ENCODE measurements at places on chromosomes 11 and 22.

DNA sequence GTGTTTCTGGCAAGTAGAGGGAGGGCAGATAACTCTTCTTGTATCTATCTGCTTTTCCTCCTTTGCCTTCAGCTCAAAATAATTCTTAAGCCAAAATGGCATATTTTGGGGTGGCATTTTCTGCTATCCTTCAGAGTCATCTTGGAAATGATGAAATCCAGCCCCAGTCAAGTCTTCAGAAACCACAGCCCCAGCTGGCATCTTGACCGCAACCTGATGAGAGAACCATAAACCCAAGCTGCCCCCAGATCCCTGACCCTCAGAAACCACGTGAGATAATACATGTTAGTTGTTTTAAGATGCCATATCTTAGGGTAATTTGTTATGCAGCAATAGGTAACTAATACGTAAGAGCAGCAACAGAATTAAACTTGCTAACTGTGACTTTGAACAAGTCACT is 15.1 kb upstream of the PAMR1 start:
- DNase-seq, result no peak

- no peak for DNase-seq
Measured at GRCh38 chr11:114886644-114887265, 208.4 kb downstream of the NXPE2 start.

DNA sequence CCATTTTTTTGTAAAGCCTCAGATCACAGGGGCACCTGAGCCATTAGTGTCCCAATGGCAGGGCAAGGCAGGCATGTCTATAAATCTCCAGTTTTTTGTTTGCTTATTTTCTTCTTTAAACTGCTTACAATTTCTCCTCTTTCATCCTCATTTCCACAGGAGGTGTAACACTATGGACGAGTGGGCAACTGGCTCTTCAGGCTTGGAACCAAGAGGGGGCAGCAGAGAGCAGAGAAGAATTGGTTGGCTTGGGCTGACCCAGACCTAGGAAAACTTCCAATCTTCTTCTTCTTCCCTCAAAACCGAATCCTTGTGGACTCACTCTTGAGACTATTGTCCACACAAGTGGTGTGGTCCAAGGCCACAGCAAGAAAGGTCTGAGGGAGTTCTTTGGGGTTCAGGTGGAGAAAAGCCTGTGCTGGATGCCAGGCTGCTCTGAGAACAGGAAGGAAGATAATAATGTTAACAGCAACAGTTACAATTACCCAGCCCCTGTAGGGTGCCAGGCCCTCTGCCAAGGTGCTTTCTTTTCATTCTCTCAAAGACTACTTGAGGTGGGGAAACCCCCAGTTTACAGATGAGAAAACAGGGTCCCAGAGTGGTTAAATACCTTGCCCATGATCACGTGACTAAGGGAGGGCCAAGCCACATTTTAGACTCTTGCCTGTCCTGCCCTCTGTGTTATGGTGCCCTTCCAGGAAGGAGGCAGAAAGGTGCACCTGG is 70.7 kb upstream of the E2F8 start:
- DNase-seq, result peak; percentile 45

GRCh38 chr11:24356501-24356900 is 140.4 kb upstream of the LUZP2 start:
- DNase-seq, result no peak

DNA sequence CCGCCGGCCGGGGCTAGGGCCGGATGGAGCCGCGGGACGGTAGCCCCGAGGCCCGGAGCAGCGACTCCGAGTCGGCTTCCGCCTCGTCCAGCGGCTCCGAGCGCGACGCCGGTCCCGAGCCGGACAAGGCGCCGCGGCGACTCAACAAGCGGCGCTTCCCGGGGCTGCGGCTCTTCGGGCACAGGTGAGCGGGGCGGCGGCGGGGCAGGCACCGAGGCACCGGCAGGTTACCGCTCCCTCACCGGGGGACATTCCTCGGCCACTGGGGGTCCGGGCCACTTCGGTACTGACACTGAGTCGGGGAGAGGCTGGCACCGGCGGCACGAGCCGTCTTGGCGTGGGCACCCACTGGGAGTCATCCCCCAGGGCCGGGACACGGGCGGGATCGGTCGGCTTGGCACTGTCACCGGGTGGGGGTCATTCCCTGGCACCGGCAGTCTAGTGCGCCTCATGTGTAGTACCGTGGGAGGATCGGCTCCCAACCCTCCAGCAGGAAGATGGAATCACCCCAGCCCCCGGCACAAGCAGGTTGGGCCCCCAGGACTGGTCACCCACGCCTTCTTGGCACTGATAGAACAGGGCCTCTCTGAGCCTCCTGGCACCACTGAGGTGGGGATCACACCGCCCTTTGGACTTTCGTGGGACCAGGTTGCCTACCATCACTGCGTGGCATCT is 511 bp downstream of the DGKZ start:
- DNase-seq, result no peak

- DNase-seq, result no peak
Measured at GRCh38 chr22:35634943-35635540, 13.2 kb upstream of the APOL6 start.

DNA sequence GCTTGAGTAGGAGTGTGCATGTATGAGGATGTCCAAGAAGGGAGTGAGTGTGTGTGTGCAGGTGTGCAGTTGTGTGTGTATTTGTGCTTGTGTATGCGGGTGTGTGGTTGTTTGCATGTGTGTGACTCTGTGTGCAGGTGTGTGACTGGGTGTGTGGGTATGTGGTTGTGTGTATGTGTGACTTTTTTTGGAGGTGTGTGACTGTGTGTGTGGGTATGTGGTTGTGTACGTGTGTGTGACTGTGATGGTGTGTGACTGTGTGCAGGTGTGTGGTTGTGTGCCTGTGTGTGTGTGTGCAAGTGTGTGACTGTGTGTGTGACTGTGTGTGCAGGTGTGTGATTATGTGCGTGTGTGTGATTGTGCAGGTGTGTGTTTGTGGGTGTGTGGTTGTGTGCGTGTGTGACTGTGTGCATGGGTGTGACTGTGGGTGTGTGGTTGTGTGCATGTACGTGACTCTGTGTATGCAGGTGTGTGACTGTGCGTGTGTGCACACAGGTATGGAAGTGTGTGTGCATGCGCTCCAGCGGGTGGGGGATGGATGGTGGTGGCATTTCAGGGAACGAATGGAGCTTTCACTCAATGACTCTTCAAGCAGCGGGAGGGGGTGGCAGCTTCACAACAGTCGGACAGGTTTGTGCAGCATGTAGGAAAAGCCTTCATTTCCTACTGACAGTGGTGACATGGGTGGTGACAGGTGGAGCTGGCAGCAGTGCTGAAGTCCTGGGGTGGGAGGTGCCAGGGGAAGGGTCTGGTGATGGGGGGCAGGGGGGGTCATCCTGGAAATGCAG is 47.6 kb downstream of the CACNA1I start:
- DNase-seq, result no peak

- no peak for DNase-seq
Measured at GRCh38 chr22:48700180-48700565, 1127.5 kb downstream of the BRD1 start.

DNA sequence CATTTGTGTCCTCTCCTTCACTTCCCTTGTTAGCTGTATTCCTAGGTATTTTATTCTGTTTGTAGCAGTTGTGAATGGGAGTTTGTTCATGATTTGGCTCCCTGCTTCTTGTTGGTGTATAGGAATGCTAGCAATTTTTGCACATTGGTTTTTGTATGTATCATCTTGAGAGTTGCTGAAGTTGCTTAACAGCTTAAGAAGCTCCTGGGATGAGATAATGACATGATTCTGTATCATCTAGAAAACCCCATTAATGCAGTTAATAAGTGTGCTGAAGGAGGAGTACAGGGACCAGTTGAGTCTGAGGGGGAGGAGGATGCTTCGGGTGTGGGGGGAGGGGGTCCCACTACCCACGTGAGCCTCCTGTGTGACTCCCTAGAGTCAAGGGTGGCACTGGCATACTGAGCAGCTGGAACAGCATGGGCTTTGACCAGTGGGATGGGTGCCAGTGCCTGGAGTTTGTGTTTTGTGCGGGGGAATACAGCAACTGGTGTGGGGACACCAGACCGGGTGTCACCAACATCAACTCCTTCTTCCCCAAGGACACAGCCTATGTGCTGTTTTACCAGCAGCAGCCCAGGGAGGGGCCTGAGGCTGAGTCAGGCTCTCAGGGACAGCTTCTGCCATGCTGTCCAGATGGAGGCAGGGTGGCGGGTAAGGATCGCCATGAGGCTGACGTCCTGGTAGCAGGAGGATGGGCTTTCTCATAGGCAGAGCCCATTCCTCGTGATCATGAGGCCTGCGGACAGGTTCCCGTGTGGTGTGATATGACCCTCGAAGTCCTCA is 24.1 kb downstream of the USP35 start:
- DNase-seq, result no peak

DNA sequence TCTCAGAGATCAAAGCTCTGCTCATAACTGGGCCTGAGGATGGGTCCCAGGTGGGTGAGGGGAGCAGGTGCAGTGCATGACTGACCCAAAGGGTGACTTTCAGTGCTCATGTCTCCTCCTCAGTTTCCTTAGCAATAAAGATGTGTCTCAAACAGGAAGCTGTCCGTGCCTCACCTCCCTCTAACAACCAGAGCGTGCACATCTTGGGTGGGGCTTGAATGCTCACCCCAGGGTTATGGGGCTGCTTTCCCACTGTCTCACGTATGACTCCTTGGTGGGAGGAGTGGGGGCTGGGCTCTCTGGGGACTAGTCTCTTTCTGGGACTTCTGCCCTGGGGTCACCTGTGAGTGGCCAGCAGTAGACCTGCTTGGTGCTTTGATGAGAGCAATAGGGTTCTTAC is 53.9 kb upstream of the PHOX2A start:
- DNase-seq, result no peak

DNA sequence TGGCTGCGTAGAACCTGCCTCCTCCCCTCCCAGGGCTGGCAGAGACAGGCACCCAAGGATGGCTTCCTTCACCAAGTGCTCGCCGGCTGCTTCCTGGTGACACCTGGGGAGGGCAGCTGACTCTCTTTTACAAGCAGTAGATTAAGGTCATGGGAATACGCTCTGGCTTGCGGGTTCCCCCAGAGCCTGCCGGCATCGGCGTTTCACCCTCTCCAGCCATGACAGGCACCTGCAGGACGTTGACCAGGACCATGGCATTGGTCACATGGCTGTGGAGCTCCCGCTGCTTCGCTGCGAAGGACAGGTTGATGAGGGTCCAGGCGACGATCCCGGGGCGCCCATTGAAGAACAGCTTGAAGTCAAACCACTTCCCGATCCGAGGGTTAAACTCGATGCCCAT is 9.5 kb downstream of the DHCR7 start:
- DNase-seq, result no peak

GRCh38 chr22:39266398-39267030 is 21.7 kb upstream of the PDGFB start:
- DNase-seq, result no peak

GRCh38 chr11:79062814-79063762 is 377.7 kb downstream of the TENM4 start:
- DNase-seq, result peak; percentile 13

GRCh38 chr11:73244589-73245240 is 26.6 kb downstream of the P2RY2 start:
- DNase-seq, result no peak

GRCh38 chr11:34267013-34267412 is 90.8 kb downstream of the ABTB2 start:
- DNase-seq, result no peak

- no peak for DNase-seq
Measured at GRCh38 chr11:64754919-64755662, 4.7 kb downstream of the PYGM start.

DNA sequence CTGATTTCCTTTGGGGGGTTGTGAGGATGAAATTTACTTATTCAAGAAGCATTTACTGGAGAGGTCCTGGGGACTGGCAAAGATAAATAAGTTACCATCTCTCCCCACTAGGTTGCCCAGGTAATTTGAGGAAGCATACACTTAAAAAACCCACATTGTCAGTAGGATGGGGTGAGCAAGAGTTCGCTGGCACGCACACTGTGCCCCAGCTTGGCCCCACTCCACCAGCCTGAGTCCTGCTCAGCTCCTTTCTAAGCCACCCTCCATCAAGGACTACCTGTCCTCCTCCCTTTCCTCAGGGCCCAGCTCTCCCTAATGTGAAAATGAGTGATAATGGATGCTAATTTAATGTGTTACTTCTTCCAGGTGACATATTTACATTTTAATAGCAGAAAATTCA is 216.5 kb upstream of the PLET1 start:
- DNase-seq, result no peak

DNA sequence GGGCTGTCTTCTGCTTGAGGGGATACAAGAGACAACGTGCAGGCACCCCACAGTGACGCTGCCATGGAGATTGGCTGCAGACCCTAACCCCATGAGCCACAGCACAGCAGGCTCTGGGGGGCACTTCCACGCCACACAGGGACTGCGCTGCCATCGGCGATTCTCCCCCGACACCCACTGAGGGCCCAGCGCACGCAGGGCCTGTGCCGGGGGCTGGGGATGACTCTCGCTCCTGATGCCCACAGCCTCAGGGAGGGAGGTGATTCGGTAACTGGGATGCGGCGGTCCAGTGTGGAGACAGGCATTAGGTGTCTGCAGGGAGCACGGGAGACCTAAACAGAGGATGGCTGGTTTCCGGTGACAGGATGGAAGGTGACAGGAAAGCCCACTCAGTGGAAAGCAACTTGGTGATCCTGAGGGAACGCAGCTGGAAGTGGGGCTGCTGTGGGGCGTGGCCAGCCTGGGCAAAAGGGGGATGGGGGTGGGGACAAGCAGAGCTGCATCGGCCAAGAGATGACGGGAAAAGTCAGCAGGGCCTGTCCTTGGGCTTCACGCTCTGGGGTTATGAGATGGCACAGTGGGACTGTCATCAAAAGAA is 37.7 kb downstream of the EFCAB6 start:
- DNase-seq, result no peak

GRCh38 chr22:31995807-31996206 is 47.3 kb upstream of the SLC5A1 start:
- no peak for DNase-seq

GRCh38 chr11:390175-390574 is 3.8 kb upstream of the PKP3 start:
- no peak for DNase-seq

- no peak for DNase-seq
Measured at GRCh38 chr11:87456499-87456898, 418.8 kb downstream of the TMEM135 start.

DNA sequence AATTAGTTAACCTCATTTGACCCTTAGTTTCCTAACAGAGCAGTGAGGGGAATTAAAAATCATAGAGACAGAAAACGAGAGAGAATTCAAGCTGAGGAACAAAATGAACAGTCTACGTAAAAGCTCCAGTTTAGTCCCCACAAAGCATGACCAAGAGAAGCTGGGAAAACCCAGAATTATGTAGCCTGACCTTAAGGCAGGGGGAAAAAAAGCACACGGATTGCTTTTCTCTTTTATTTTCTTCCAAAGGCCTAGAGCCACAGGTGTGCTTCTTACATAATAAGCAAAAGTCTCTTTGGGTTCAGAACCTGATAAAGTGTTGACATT is 514 bp upstream of the AMBRA1 start:
- no peak for DNase-seq

GRCh38 chr22:48357196-48357595 is 1470.5 kb downstream of the BRD1 start:
- DNase-seq, result no peak
